Smooth muscle cell of the pulmonary artery (primary cell): ENCODE measurements at places on chromosomes 6 and 20. TPM values are rescaled to one million over a fixed set of nuclear protein-coding genes. Genes with fewer than 3 reads are reported as not detected.

The LAMA2 gene
- total RNA-seq, result 75.8 and 85.8 TPM in 2 replicates

The SCAND1 gene
- total RNA-seq, result 25.2 and 32.3 TPM in 2 replicates

The KATNA1 gene
- total RNA-seq, result 20.5 and 22.8 TPM in 2 replicates

The PDE7B gene
- total RNA-seq, result 33.7 and 53.1 TPM in 2 replicates

The ZFP64 gene
- 17.5 and 25.3 TPM in 2 replicates for total RNA-seq

The CTCFL gene
- total RNA-seq, result not detected in 2 replicates

The KHDC1 gene
- total RNA-seq, result 3.5 TPM in 2 replicates

The SNAI1 gene
- 1.4 and 2.3 TPM in 2 replicates for total RNA-seq

The ANGPT4 gene
- total RNA-seq, result not detected in 2 replicates

The IBTK gene
- total RNA-seq, result 47.4 and 64.1 TPM in 2 replicates

The TBXT gene
- not detected in 2 replicates for total RNA-seq

The HCK gene
- total RNA-seq, result not detected in 2 replicates

The OOEP gene
- 0.13 and 0.30 TPM in 2 replicates for total RNA-seq

The NANP gene
- total RNA-seq, result 7.0 and 8.9 TPM in 2 replicates

The KCNK15 gene
- total RNA-seq, result 4.8 and 15.8 TPM in 2 replicates

The DSE gene
- 138 and 160 TPM in 2 replicates for total RNA-seq

The USP49 gene
- total RNA-seq, result 2.8 and 3.5 TPM in 2 replicates

The PCED1A gene
- 24.8 and 31.0 TPM in 2 replicates for total RNA-seq

The DCDC2 gene
- total RNA-seq, result 0.03 TPM in 1 of 2 replicates, not detected in the other

The REM1 gene
- total RNA-seq, result 0.07 and 4.0 TPM in 2 replicates

The SNAP91 gene
- total RNA-seq, result 0.20 TPM in 1 of 2 replicates, not detected in the other

The KCNG1 gene
- 3.2 and 18.6 TPM in 2 replicates for total RNA-seq

The CD109 gene
- 46.1 and 46.4 TPM in 2 replicates for total RNA-seq

The SEL1L2 gene
- total RNA-seq, result not detected in 2 replicates

The DDO gene
- 3.6 and 5.9 TPM in 2 replicates for total RNA-seq

The PLEKHG1 gene
- 0.59 and 2.4 TPM in 2 replicates for total RNA-seq

The CST2 gene
- total RNA-seq, result 2.4 and 17.5 TPM in 2 replicates

The FKBP1A gene
- 165 and 244 TPM in 2 replicates for total RNA-seq

The HLA-DOB gene
- 0.10 and 0.20 TPM in 2 replicates for total RNA-seq

The LST1 gene
- total RNA-seq, result 0.23 TPM in 1 of 2 replicates, not detected in the other

The TDRD6 gene
- 0.13 and 0.26 TPM in 2 replicates for total RNA-seq

The GOPC gene
- total RNA-seq, result 51.5 and 56.3 TPM in 2 replicates

The LY6G6F gene
- not detected in 2 replicates for total RNA-seq

The VSTM2L gene
- 2.1 and 2.5 TPM in 2 replicates for total RNA-seq

The SLC52A3 gene
- not detected in 2 replicates for total RNA-seq

The ABHD16B gene
- not detected in 2 replicates for total RNA-seq

The JPH2 gene
- total RNA-seq, result 2.2 and 5.6 TPM in 2 replicates

The PDYN gene
- total RNA-seq, result not detected in 2 replicates

The CPNE5 gene
- 0.17 and 0.20 TPM in 2 replicates for total RNA-seq

The ULBP1 gene
- 0.07 and 0.17 TPM in 2 replicates for total RNA-seq

The BPI gene
- total RNA-seq, result 0.13 and 0.30 TPM in 2 replicates

The PLCB4 gene
- total RNA-seq, result 4.8 and 6.9 TPM in 2 replicates

The TRMT11 gene
- 19.6 and 21.2 TPM in 2 replicates for total RNA-seq

The EYS gene
- total RNA-seq, result under 0.01 and 0.13 TPM in 2 replicates

The PIM1 gene
- total RNA-seq, result 19.3 and 33.9 TPM in 2 replicates

The OTOR gene
- not detected in 2 replicates for total RNA-seq

The FUCA2 gene
- total RNA-seq, result 41.4 and 43.0 TPM in 2 replicates

The RPP40 gene
- total RNA-seq, result 8.3 and 17.9 TPM in 2 replicates

The SHLD1 gene
- total RNA-seq, result 0.99 and 1.0 TPM in 2 replicates

The CRIP3 gene
- 0.39 TPM in 1 of 2 replicates, not detected in the other for total RNA-seq

The VGLL2 gene
- not detected in 2 replicates for total RNA-seq

The PEX6 gene
- 35.5 and 61.3 TPM in 2 replicates for total RNA-seq

The TBC1D32 gene
- 15.2 and 18.1 TPM in 2 replicates for total RNA-seq

The RNF182 gene
- 0.40 and 9.7 TPM in 2 replicates for total RNA-seq

The LATS1 gene
- 12.7 and 14.1 TPM in 2 replicates for total RNA-seq
